Inflammatory macrophage treated with lipopolysaccharide for 1 hour (primary cell): ENCODE measurements at places on chromosomes 5 and 9.

GRCh38 chr5:159178978-159179377 is 30.4 kb downstream of the RNF145 start:
- peak; percentile 99 for DNase-seq

GRCh38 chr5:135149229-135149955 is 115.4 kb upstream of the PITX1 start:
- no peak for DNase-seq

DNA sequence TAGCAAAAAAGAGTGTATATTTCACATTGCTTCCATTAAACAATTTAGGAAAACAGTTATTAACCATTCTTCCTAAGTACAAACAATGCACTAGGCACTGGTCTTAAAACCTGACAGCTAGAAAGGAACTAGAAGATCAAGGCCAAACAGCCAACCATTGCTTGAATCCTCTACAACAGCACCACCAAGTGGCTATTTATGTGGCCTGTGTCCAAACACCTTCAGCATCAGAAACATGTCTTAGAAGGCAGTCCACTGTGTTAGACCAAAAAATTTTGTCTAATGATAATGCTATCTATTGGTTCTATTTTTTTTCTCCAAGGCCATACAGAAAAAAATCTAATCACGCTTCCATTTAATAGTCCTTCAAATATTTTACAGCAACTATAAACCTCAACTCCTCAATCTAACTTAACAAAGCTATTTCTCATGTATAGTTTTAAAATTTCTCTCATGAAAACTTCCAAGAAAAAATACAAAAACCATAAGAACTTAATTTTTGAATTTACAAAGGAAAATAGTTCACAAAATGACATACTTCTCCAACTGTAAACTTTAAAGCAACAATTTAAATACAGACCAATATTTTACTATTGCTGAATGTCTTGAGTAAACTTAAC is 36.1 kb downstream of the CAAP1 start:
- DNase-seq, result peak; percentile 65

GRCh38 chr9:4964540-4964939 is 20.5 kb upstream of the JAK2 start:
- no peak for DNase-seq

- no peak for DNase-seq
Measured at GRCh38 chr5:181204113-181204825, 727 bp downstream of the TRIM7 start.

- no peak for DNase-seq
Measured at GRCh38 chr9:111994831-111995458, 98.3 kb downstream of the UGCG start.

GRCh38 chr9:136090056-136090735 is 4.9 kb downstream of the NACC2 start:
- no peak for DNase-seq

DNA sequence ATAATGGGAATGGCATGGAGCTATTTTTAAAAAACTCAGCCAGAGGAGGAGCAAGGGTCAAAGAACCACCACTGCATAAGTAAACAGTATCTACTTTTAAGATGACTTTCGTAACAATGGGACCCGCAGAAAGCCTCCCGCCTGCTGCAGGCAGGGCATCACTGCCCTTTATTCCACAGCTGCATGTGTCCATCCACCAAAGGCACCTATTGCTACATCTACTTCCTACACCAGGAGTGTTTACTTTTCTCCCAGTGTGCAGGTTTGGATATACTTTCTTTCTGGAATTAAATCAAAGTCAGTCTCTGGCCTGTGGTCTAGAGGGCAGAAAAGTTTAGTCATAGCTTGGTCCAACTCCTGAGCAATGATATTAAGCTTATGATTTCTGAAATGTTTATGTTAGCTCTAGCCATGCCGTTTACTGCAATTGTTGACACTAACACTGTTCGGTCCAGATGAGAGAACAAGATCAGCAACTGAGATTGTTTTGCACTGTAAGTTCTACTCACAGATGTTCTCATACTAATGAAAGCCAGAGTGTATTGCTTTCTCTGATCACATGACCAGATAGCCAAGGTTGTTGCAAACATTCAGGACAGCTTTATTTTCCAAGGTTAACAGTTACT is 391.5 kb downstream of the FGF10 start:
- DNase-seq, result no peak

DNA sequence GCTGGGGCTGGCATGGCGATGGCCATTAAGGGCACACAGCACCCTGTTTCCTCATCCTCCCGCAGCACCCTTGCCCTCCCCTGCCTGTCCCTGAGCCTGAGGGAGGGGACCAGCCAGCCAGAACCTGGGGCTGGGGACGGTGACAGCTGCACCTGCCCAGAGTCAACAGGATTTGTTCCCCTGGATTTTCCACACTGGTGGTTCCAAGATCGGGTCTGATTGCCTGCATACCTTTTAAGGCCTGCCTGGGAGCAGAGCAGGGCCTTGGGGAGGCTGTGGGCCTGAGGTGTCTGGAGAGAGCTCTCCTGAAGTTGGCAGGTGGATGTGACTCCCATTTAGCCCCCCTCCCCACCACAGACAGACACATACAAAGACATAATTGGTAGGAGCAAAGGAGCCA is 61.0 kb upstream of the C5orf58 start:
- no peak for DNase-seq

DNA sequence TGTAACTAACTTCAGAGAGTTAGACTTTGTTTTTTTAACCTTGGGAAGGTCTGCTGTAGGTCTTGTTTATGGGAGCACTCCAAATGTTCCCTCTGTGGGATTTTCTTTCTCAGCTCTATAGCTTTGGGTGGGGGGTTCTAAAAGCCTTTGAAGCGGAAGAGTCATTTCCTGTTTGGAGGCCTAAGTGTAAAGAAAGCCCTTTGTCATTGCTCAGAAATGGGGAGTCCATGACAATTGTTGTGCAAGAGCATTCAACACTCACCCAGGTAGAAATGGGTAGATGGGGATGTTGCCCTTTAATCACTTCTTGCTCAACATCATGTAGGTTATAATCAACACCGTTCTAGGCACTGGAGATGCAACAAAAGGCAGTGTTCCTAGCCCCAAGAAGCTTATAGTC is 30.3 kb upstream of the MAST4 start:
- no peak for DNase-seq

- DNase-seq, result no peak
Measured at GRCh38 chr5:174145091-174145490, 99.6 kb downstream of the NSG2 start.

- no peak for DNase-seq
Measured at GRCh38 chr5:110177729-110178128, 488.0 kb downstream of the MAN2A1 start.

DNA sequence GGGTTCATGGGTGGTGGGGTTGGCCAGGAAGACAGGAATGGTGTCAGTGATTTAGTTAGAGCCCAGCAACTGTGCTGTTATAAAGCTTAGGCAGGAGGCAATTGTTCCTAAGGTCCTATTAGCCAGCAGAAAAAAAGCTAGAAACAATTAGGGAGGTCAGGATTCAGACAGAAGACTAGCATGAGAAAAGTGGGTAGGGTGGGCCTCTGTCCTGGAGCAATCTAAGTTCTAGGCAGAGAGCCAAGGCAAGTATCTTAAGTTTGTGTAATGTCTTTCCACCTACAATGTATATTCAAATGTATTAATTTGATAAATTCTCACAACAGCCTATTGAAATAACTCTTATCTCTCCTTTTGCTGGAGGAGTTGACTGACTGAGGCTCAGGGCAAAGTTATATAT is 6.1 kb upstream of the ZFAND5 start:
- DNase-seq, result no peak

DNA sequence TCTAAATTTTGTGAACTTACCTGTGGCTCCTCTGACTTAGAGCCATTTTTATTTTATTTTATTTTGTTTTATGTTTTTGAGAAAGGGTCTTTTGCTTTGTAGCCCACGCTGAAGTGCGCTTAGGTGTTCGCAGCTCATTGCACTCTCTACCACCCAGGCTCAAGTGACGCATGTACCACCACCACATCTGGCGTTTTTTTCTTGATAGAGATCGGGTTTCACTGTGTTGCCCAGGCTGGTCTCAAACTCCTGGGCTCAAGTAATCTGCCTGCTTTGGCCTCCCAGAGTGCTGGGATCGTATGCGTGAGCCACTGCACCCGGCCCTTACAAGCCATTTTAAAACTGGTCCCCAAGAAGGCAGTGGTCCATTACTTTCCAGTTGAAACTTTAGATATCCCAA is 18.5 kb downstream of the MATR3 start:
- no peak for DNase-seq

DNA sequence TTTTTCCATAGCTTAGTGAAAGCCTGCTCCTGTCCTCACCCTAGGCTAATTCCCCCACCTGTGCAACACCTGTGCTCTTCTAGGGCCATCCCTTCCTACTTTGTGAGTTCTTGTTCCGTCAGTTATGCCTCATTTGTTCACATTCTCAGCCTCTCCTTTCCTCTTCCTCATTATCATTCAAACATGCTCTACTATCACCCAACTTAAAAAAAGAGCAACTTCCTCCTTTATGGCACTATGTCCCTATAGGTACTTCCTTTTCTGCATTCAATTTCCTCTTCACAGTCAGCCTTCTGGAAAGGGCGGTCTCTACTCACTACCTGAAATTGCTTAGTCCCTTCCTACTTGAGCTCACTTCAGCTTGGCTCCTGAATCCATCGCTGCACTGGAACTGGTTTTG is 111.8 kb upstream of the LHFPL2 start:
- DNase-seq, result peak; percentile 73

GRCh38 chr5:169805527-169805934 is 168.5 kb downstream of the DOCK2 start:
- DNase-seq, result peak; percentile 48

GRCh38 chr9:71984403-71984802 is 73.0 kb downstream of the C9orf85 start:
- no peak for DNase-seq

DNA sequence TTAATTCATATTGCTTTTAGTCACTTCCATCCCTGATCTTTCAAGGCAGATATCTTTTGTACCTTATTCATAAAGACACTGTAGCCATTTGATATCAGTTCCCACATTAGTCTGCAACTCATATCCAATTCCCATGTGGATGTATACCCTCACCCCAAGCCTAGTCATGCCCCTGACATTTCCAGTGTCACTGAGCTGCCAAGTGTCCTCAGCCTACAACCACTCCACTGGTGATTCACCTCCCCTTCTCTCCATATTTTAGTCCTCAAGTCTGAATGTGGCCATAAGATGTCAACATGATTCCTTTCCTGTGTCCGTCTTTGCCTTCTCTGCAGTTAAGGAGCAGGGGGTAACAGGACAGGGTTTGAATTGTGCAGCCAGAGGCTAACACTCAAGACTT is 346.9 kb downstream of the RAB3C start:
- no peak for DNase-seq

DNA sequence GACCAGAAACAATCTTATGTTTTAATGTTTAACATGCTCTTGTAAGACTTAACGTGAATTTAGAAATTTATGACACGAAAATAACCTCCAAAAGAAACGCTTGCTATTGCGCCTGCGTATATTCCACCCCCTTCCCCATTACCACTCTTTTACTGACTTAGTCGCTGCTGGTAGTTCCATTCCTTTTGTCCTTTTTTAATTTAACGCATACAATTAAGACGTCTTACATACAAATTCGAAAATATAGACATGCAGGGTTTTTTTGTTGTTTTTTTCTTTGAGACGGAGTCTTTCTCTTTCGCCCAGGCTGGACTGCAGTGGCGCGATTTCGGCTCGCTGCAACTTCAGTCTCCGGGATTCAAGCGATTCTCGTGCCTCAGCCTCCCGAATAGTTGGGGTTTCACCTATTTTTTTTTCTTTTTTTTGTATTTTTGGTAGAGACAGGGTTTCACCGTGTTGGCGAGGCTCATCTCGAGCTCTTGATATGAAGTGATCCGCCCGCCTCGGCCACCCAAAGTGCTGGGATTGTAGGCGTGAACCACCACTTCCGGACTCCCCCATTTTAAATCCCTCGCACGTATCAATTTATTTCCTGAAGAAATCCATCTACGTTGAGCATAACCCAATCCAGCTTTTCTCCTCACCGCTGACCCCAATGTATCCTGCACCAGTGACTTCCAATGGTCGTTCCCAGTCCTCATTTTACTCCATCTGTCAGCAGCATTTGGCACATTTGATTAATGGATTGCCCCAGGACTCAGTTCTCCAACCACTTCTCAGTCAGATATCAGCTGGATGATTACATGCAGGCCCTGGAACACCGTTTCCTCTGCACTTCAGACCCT is 684 bp upstream of the MED7 start:
- no peak for DNase-seq

GRCh38 chr9:113511856-113512761 is 48.6 kb downstream of the RGS3 start:
- peak; percentile 39 for DNase-seq

DNA sequence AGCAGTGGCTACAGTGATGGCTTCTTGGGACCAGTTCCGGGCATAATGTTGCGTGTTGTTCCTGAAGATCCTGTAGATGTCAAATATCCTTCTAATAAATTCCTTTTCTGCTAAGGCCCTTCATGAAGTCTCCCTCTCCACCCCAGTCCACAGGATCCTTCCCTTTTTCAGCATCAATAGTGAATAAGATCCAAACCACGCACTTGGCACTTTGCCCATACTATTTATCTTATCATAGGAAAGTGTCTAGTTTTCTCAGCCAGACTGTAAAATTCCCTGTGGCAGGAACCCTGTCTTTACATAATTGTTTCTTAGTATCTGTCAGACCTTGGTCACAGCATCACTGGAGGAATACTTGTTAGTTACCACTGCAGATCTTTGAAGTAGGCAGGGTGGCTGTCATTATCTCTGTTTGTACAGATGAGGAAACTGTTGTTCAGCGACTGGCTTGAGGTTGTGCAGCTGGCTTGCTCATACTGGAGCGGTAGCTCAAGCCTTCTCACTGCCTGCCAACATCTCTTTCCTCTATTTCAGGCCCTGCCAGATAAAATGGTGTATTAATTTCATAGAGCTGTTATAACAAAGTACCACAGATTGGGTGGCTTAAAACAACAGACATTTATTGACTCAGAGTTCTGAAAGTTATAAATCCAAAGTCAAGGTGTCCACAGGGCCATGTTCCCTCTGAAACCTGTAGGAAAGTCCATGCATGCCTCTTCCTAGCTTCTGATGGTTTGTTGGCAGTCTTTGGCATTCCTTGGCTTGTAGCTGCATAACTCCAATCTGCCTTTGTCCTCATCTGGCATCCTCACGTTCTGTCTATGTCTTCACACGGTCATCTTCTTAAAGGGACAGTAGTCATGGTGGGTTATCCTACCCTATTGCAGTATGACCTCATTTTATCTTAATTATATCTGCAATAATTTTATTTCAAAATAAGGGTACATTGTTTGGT is 33.5 kb upstream of the APC start:
- DNase-seq, result no peak
